H9 (cell line): ENCODE measurements at places on chromosomes 6 and 20. TPM values are rescaled to one million over a fixed set of nuclear protein-coding genes. Genes with fewer than 3 reads are reported as not detected.

- DNase-seq, result no peak
Observed at GRCh38 chr6:157753291-157753690, 69.8 kb upstream of the SNX9 start.

- DNase-seq, result no peak
Observed at GRCh38 chr20:64045346-64046011, 4.0 kb downstream of the SOX18 start.

DNA sequence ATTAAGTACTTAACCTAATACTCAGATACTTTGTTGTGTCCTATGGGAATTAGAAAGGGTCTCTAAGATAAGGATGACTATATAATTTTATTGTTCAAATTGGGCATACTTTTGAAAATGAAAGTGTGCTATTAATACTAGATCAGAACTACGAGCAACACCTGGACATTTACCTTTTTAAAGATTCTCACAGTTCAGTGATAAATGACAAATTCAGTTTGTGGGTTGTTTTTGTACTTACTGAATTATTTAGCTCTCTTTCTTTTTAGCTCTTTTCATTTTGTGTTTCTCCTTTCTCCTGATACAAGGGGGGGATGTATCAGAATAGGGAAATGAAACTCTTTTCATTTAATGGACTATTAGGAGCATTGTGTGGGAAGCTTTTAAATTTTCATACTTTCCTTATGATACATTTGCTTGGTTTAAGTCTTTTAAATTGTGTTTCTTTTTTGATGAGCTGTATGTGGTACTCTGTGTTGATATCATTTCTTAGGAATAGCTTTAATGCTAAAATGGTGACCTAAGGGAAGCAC is 47.5 kb downstream of the PHF3 start:
- no peak for DNase-seq

DNA sequence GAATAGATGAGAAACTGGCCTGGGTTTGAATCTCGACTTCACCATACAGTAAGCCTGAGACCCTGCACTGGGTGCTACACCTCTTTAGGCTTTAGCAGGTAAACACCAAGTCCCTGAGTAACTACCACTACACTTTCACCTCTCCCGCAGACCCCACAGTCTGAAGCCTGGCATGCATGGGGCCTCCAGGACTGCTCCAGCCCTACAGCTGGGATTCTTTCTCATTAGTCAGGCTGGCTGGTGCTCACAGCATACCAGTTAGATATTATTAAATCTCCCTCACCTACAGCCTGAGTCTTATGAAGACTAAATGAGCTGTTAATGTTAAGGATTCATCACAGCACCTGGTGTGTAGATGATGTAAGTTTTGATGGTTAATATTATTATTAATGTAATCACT is 388.7 kb downstream of the ARHGAP18 start:
- no peak for DNase-seq

RAMACL gene
- 0.28 and 0.29 TPM in 2 replicates for total RNA-seq

PROKR2 gene
- total RNA-seq, result 0.44 and 0.46 TPM in 2 replicates

FOXO3 gene
- total RNA-seq, result 21.7 and 22.1 TPM in 2 replicates

SLC35D3 gene
- 0.17 and 0.57 TPM in 2 replicates for total RNA-seq

PERP gene
- 28.7 and 28.9 TPM in 2 replicates for total RNA-seq
